ENCODE measurements at places on chromosomes 1 and 21.

DNA sequence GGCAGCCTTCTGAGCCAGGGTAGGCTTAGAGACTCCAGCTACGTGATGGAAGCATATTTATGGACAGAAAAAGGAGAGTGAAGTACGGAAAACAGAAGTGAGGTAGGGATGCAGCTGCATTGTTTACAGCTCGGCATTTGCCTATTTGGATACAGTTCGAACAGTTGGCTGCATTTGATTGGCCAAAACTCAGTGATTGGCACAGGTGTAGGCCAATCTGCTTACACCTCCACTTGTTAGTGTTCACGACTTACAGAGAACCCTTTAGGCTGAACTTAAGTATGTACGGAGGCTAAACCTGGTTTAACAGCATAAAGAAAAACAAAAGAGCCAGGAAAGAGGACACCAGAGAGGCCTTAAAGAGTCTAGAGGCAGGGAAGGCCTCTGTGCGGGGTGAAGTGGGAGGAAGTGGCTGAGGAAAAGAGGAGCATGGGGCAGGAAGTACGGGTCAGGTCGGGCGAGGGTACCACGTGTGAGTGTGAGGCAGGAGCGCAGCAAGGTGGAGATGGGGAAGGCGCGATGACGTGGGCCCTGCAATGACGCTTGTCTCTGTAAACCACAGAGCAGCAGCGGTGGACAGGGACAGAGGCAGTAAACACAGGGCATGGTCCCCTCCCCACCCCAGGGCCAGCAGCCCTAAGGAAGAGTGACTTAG lies 32.0 kb downstream of the RSPH1 start:
- peak; percentile 45 for DNase-seq

DNA sequence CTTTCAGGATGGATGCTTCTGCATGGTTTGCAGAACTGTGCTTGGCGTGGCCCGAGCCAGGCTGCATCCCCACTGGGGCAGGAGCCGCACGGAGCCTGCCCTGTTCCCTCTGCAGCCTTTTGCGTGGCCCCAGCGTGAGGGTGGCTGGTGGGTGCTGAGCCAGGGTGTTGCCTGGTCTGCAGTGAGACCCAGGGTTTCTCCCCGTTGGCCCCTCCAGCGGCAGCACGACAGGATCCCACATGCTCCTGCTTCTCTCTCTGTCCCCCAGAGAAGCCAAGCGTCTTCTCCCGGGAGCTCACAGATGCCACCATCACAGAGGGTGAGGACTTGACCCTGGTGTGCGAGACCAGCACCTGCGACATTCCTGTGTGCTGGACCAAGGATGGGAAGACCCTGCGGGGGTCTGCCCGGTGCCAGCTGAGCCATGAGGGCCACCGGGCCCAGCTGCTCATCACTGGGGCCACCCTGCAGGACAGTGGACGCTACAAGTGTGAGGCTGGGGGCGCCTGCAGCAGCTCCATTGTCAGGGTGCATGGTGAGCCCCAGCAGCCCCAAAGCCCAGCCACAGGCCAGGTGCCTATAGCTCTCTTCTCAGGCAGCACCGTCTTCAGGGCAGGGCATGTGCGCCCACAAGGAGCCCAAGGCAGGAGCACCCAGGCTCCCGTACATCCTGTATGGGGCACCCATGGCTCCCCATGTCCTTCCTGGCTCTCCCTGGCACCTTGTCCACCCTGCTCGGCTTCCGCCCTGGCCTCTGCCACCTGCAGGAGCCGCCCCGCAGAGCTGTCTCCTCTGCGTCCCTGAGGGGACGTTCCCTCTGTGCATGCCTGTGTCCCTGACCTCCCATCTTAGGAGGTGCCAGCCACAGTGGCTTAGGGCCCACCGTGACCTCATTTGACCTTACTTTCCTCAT lies 78.9 kb downstream of the OBSCN start:
- no peak for DNase-seq

DNA sequence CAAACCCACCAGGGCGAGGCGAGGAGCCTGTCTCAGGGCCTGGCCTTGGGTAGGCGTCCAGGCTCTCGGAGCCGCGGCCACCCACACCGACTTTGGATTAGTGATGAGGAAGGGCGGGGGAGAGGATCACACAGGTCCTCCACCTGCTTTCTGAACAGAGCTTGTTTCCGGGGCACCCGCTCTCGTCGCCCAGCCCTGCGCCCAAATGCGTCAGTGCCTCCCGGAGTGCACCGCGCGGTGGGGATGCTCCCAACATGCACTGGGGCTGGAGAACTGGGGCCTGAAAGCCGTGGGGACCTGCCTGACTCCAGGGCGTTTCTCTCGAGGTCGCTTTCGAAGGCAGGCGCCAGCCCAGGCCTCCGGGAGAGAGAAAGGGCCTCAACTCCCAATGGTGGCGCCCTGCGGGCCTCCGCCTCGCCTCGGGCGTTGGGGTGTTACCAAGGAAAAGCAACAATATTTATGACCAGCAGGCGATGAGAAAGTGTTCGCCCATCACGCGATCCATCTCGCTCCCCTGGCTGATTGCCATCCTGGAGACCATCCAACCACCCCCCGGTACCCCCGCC lies 8.9 kb upstream of the LHX8 start:
- no peak for DNase-seq

- DNase-seq = no peak
Measured at GRCh38 chr1:212188599-212189351, 96.4 kb upstream of the PPP2R5A start.

DNA sequence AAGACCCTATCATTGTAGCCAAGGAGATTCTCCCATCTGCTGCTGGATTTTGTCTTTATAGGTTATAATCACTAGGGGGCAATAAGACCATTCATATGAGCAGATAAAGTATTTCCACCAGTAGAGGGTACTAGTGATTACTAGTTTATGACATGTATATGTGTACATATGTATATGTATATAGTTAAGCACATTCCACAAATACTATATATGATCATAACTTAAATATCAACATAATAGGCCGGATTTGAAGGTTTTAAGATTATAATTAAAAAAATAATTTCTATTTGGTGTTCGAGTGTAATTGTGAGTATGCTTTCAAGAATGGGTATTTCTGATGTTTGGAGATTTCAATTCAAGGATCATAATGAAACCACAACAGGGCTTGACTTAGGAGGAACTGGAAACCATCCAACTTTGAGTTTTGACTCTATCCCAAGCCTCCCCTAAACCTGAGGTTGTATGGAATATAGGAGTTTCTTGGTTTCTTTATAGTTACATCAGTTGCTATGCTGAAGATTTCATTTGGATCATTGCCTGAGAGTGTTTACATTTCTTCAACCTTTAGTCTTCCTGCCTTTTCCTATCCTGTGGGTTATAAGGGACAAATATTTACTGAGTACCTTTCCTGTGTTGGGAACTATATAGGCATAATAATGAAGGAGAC lies 16.9 kb downstream of the TCEANC2 start:
- no peak for DNase-seq

GRCh38 chr1:103353391-103353790 lies 172.1 kb upstream of the RNPC3 start:
- DNase-seq = no peak

DNA sequence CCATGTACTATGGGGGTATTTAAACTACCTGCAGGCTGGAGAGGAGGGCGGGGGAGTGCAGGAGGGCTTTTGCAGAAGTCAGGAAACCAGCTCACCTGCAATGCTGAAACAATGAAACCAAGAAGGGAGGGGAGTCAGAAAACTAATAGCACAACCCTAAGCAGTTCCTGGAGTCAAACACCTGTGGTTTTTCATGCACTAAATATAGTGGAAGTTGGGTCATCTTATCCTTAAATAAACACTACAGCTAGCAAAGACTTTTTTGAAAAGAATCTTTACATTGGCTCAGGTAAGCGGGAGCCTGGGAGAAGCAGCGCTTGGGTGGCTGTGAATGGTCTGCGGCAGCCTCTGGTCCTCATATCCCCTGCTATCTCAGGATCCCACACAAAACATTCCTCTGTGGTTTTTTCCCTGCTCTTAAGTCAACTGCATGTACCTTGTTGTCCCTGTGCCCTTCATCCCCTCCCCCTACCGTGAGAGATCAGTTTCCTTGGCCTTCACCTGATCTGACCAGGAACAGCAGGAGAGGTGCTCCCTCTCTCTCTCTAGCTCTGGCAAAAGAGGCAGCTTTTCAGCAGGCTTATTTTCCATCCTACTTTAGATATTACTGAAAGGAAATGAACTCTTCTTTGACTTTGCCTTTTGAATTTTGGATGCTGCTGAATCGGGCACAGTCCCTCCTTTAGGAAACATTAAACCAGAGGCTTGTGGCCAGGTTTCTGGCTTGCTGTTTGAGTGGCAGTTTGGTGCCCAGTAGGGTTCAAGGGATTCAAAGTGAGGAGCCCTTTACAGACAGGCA lies 26.6 kb downstream of the TENT5C start:
- DNase-seq = no peak

GRCh38 chr1:150650193-150650592 lies 20.8 kb upstream of the ENSA start:
- no peak for DNase-seq

- DNase-seq = no peak
Measured at GRCh38 chr1:185533596-185533995, 200.6 kb upstream of the HMCN1 start.

DNA sequence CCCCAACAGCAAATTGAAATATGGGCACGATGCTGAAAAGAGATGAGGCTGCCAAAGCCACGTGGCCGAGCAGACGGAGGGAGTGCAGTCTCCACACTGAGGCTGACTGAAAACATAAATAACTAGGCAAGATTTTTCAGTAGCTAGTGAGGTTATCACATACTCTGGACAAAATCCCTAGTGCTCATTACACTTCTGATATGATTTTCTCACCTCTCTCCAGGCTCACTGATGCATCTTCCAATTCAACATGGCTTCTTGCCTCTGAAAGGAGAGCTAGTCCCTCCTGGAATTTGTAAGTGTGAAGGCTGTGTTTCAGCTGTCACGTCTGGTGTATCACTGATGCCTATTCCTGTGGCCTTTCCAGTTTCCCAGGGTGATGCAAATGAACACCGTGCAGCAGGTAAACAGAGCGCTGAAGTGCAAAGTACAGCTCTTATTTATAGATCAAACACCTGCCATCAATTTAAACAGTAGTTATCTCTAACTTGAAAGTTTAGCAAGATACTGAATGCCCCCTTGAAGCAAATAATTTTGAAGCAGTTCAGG lies 656.1 kb downstream of the KIF26B start:
- no peak for DNase-seq

DNA sequence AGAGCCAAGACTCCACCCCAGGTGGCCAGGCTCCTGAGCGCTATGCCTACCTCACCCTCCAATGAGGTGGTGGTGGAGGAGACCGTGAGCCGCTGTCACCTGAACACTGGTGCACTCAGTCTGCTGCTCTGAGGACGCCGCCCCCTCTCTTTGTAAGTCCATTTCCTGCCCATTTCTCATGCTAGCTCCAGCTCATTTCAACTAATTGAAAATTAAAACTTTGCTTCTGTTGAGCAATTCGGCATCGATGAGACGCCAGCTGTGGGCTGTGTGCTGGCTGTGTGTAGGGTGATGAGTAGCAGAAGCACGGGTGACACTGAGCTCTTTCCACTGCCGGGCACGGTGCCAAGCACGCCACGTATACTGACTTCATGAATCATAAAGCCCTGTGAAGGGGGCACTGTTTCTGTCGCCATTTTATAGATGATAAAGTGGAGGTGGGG lies 11.2 kb downstream of the TNFRSF1B start:
- DNase-seq = peak; percentile 88

DNA sequence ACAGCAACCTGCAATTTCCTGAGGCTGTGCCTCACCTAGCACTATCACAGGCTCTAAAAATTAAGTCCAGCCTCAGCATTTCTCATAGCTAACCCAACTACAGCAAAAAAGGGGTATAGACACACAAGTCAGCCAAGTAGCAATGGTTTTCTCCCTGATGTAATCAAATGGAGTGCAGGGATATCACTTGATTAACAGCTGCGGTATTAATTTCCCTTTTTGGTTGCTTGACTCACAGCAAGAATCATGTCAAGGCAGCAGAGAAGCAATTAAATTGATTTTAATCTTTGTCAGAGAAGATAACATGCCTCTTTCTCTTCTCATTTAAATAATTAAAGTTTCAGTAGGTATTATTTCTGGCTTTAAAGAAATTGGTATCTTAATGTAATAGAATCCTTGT lies 278.9 kb downstream of the RWDD3 start:
- DNase-seq = no peak

DNA sequence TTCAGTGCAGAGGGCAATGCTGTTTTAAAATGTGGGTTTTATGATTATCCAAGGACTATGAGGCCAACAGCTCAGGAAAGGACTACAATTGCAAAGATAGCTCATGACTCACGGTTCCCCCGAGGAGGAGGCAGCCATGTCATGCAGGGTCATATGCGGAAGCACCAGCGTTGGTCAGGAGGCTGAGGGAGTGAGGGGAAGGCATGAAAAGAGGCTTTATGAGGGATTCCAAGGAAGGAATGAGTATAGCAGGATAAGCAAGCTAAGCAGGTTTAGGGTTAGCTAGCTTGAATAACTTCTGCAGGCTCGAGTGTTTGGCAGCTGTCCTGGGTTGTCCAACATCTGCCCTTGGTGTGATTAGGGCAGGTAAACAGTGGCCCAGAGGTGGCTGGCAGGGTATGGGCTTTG lies 495.1 kb downstream of the SETD4 start:
- DNase-seq = no peak

GRCh38 chr1:1364266-1364665 lies 5.9 kb upstream of the MXRA8 start:
- no peak for DNase-seq

Measured in activated T-cell treated with anti-CD3 and anti-CD28 coated beads for 48 hours (primary cell).